ENCODE measurements at places on chromosomes 3 and 15.

- no peak for DNase-seq
Measured at GRCh38 chr15:40053079-40053830, 14.3 kb upstream of the SRP14 start.

GRCh38 chr3:108024146-108024850 is 66.5 kb downstream of the CD47 start:
- no peak for DNase-seq

- peak; percentile 73 for DNase-seq
Measured at GRCh38 chr3:195101001-195101583, 169.9 kb downstream of the XXYLT1 start.

GRCh38 chr15:31326875-31327668 is 437 bp downstream of the KLF13 start:
- peak; percentile 76 for DNase-seq
